CD4-positive, alpha-beta T cell (primary cell): ENCODE measurements at places on chromosomes 13 and 19.

- H3K4me1 ChIP-seq: peaks cover 38% of the 10 kb centered on the region
- peak; percentile 52 for DNase-seq
- peaks cover 71% of the 10 kb centered on the region for H3K36me3 ChIP-seq
- H3K27me3 ChIP-seq: no peaks in the 10 kb centered on the region
- H3K27ac ChIP-seq: peak overlapping the region; percentile 57
These were observed 15.1 kb downstream of the PRAM1 start for GRCh38 chr19:8487137-8487851.

GRCh38 chr19:42589792-42590191 is 4.9 kb downstream of the CEACAM8 start:
- no peaks in the 10 kb centered on the region for H3K36me3 ChIP-seq
- no peaks in the 10 kb centered on the region for H3K4me1 ChIP-seq
- H3K27ac ChIP-seq: no peak overlapping the region
- H3K4me3 ChIP-seq: no peak overlapping the region
- no peak for DNase-seq

- DNase-seq: no peak
- H3K27me3 ChIP-seq: no peaks in the 10 kb centered on the region
- H3K36me3 ChIP-seq: peaks cover 34% of the 10 kb centered on the region
- H3K4me3 ChIP-seq: no peak overlapping the region
These were observed 3.6 kb upstream of the LIN7B start for GRCh38 chr19:49110567-49110966.

GRCh38 chr13:26953291-26953690 is 192.7 kb upstream of the GPR12 start:
- H3K36me3 ChIP-seq: no peaks in the 10 kb centered on the region

DNA sequence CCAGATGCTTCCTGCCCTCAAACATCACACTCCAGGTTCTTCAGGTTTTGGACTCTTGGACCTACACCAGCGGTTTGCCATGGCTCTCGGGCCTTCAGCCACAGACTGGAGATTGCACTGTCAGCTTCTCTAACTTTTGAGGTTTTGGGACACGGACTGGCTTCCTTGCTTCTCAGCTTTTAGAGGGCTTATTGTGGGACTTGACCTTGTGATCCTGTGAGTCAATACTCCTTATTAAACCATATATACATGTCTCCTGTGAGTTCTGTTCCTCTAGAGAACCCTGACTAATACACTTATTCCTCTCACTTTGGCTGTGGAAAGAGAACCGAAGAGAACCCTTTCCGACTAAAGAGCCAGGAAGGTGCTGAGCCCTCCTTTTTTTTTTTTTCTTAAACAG is 53.6 kb downstream of the LMO7 start:
- no peak for DNase-seq
- no peak overlapping the region for H3K27ac ChIP-seq
- no peaks in the 10 kb centered on the region for H3K27me3 ChIP-seq
- H3K36me3 ChIP-seq: no peaks in the 10 kb centered on the region
- no peak overlapping the region for H3K4me3 ChIP-seq

DNA sequence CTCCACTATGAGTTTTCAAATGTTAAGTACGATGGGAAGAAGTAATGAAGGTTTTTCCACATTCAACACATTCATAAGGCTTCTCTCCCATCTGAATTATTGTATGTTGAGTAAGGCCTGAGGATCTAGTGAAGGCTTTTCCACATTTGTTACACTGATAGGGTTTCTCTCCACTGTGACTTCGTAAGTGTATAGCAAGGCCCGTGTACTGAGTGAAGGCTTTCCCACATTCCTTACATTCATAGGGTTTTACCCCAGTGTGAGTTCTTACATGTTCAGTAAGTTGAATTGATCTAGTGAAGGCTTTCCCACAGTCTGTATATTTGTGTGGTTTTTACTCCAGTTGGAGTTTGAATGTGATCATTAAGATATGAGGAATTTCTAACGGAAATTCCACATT is 44.4 kb downstream of the ZNF846 start:
- no peak overlapping the region for H3K4me3 ChIP-seq
- no peak for DNase-seq
- peaks cover 5% of the 10 kb centered on the region for H3K27me3 ChIP-seq

- H3K27ac ChIP-seq: no peak overlapping the region
- no peaks in the 10 kb centered on the region for H3K36me3 ChIP-seq
- no peak overlapping the region for H3K4me3 ChIP-seq
- no peak for DNase-seq
- H3K4me1 ChIP-seq: no peaks in the 10 kb centered on the region
These were observed 17.1 kb upstream of the LRCH1 start for GRCh38 chr13:46535825-46536224.

- H3K27me3 ChIP-seq: no peaks in the 10 kb centered on the region
- no peak overlapping the region for H3K4me3 ChIP-seq
- peak overlapping the region; percentile 44 for H3K27ac ChIP-seq
These were observed 16.4 kb downstream of the PLEKHF1 start for GRCh38 chr19:29681422-29682235.

GRCh38 chr13:50453188-50453587 is 390.3 kb downstream of the DLEU7 start:
- no peaks in the 10 kb centered on the region for H3K4me1 ChIP-seq
- no peaks in the 10 kb centered on the region for H3K36me3 ChIP-seq
- DNase-seq: no peak
- no peak overlapping the region for H3K27ac ChIP-seq
- no peak overlapping the region for H3K4me3 ChIP-seq
- H3K27me3 ChIP-seq: no peaks in the 10 kb centered on the region

- no peak for DNase-seq
- H3K36me3 ChIP-seq: no peaks in the 10 kb centered on the region
These were observed 100.3 kb upstream of the WASF3 start for GRCh38 chr13:26457212-26457611.

DNA sequence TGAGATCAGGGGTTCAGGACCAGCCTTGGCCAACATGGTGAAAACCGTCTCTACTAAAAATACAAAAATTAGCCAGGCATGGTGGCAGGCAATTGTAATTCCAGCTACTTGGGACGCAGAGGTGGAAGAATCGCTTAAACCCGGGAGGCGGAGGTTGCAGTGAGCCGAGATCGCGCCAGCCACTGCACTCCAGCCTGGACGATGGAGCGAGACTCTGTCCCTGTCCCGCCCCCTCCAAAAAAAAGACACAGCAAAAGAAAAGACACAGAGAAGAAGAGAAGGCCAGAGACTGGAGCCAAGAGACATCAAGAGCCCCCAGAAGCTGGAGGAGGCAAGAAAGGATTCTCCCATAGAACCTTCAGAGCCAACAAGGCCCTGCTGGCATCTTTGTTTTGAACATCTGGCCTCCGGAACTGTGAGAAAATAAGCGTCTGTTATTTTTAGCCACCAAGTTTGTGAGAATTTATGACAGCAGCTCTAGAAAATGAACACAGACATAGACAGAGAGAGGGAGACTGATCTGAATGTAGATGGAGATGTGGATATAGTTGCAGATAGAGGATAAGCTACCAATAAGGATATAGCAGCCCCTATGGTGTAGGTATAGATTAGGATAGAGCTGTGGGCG is 25.7 kb upstream of the PNMA8B start:
- no peaks in the 10 kb centered on the region for H3K27me3 ChIP-seq
- H3K4me3 ChIP-seq: no peak overlapping the region
- DNase-seq: no peak
- no peaks in the 10 kb centered on the region for H3K36me3 ChIP-seq
- no peak overlapping the region for H3K27ac ChIP-seq

GRCh38 chr19:14237014-14237941 is 31.3 kb upstream of the ADGRL1 start:
- H3K27me3 ChIP-seq: no peaks in the 10 kb centered on the region
- H3K4me1 ChIP-seq: peaks cover 8% of the 10 kb centered on the region
- H3K4me3 ChIP-seq: no peak overlapping the region
- no peaks in the 10 kb centered on the region for H3K36me3 ChIP-seq
- no peak overlapping the region for H3K27ac ChIP-seq
- no peak for DNase-seq

- no peaks in the 10 kb centered on the region for H3K36me3 ChIP-seq
- H3K27ac ChIP-seq: no peak overlapping the region
- no peak for DNase-seq
- H3K4me1 ChIP-seq: peaks cover 2% of the 10 kb centered on the region
- no peak overlapping the region for H3K4me3 ChIP-seq
- peaks cover 13% of the 10 kb centered on the region for H3K27me3 ChIP-seq
These were observed 13.6 kb downstream of the ACP7 start for GRCh38 chr19:39097721-39098120.

- no peak overlapping the region for H3K4me3 ChIP-seq
- H3K27me3 ChIP-seq: no peaks in the 10 kb centered on the region
- no peaks in the 10 kb centered on the region for H3K4me1 ChIP-seq
- H3K27ac ChIP-seq: no peak overlapping the region
- no peaks in the 10 kb centered on the region for H3K36me3 ChIP-seq
These were observed 328.7 kb downstream of the SPRY2 start for GRCh38 chr13:80012251-80012650.
